Subcutaneous preadipocyte (primary cell): ENCODE measurements at places on chromosomes 1 and 21. TPM values are rescaled to one million over a fixed set of nuclear protein-coding genes. Genes with fewer than 3 reads are reported as not detected.

TCP10L gene
- total RNA-seq: under 0.01 TPM in 1 of 2 replicates, not detected in the other

LDLRAD1 gene
- not detected in 2 replicates for total RNA-seq

OPN3 gene
- 22.4 and 32.1 TPM in 2 replicates for total RNA-seq

L1TD1 gene
- total RNA-seq: 0.20 TPM in 1 of 2 replicates, not detected in the other

GPR25 gene
- total RNA-seq: not detected in 2 replicates

FAM131C gene
- under 0.01 and 0.37 TPM in 2 replicates for total RNA-seq
